ENCODE measurements at places on chromosomes 1 and 21. TPM values are rescaled to one million over a fixed set of nuclear protein-coding genes. Genes with fewer than 3 reads are reported as not detected.

DNA sequence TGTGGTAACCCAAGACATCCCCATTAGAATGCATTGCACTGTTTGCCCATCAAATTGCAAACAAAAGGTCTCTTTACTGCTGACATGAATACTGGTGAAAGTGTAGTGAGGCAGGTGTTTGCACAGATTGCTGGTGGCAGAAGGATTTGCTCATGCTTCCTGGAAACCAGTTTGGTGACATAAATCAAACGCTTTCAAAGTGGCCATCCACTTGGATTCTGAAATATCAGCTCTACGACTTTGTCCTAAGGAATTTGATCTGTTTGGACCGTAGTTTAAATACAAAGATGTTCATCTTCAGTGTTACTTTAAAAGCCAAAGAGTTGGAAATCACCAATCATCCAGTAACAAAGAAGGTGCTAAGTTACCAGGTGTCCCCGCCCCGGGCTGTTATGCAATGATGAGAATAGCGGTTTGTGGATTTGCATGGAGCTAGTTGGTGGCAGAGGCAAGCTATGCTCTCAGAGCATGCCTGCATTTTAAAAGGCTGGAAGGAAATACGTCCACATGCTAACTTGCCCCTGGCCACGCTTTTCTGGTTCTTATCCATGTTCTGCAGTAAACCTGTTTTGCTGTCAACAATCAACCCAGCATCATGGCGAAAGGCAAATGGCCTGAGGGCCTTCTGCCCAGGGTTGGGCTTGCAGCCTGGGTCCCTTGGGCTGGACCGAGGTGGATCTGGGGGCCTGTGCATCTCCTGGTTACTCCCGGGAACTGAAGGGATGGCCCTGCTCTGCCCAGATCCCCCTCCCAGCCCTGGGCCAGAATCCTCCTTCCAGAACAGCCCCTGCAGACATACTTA lies 49.2 kb downstream of the UMODL1 start:
- H3K4me3 ChIP-seq: peak overlapping the region; percentile 56
- peak; percentile 91 for DNase-seq
- H3K36me3 ChIP-seq: no peaks in the 10 kb centered on the region
- H3K27me3 ChIP-seq: no peaks in the 10 kb centered on the region
- H3K27ac ChIP-seq: peak overlapping the region; percentile 84

Gene TTC39A
- total RNA-seq: not detected

Gene AK5
- not detected for total RNA-seq

DNA sequence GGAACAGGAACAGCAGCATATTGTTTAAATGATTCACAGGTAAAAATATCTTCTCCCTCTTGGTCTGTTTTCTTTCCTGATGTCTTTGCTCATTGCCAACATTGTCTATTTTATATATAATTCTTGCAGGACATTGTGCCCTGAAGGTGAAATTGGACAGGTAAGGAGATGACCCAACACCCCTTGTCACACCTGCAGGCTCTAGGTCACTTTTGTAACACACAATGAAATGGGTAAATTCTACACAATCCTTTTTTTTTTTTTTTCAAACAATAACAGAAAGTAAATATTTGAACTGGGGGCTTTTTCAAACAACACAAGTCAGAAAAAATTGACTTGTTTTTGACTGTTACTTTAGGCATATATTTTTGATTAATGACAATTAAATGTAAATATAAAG lies 62.9 kb upstream of the ERG start:
- no peaks in the 10 kb centered on the region for H3K4me1 ChIP-seq
- no peak for DNase-seq
- H3K27ac ChIP-seq: no peak overlapping the region
- H3K4me3 ChIP-seq: no peak overlapping the region

GRCh38 chr1:236122176-236122575 lies 20.2 kb upstream of the GPR137B start:
- no peak for DNase-seq
- no peak overlapping the region for H3K4me3 ChIP-seq
- H3K27ac ChIP-seq: no peak overlapping the region
- peaks cover 7% of the 10 kb centered on the region for H3K4me1 ChIP-seq
- H3K27me3 ChIP-seq: 0 out of 2 replicates have a peak, but pooled peaks cover 4% of the 10 kb centered on the region

Gene PTPRC
- 367 TPM for total RNA-seq

DNA sequence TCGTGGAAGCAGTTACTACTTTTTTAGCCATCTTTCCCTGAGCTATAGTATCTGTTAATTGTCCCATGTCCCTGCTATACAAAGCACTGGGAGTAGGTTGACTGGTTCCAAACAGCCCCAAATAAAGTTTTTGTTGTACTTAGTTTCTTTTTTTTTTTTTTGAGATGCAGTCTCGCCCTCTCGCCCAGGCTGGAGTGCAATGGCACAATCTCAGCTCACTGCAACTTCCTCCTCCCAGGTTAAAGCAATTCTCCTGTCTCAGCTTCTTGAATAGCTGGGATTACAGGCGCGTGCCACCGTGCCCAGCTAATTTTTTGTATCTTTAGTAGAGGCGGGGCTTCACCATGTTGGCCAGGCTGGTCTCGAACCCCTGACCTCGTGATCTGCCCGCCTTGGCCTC lies 3.3 kb downstream of the NCSTN start:
- no peaks in the 10 kb centered on the region for H3K27me3 ChIP-seq
- H3K27ac ChIP-seq: peak overlapping the region; percentile 80
- DNase-seq: no peak
- H3K4me1 ChIP-seq: peaks cover 39% of the 10 kb centered on the region
- peaks cover 30% of the 10 kb centered on the region for H3K36me3 ChIP-seq

DNA sequence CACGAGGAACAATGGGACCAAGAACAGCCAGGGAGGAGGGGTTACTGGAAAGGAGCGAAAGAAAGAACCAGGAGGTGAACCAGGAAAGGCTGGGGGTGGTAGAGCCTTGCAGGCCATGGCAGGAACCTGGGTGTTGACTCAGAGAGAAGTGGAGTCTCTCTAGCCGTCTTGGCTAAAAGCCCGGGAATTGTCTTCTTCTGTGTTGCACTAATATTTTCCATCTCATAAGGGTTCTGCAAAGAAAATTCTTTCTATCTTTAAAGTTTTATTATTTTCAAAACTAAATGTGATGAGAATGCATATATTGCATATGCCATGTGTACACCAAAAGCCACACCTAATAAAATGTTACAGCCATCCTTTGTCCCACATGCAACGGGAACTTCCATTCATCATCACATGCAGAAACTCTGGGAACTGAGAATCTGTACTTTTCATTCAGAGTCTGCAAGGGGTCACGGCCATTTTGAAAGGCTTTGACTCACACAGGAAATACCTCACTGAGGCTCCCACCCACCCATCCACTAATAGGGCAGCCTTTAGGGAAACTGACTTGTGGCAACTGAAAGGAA lies 38.0 kb downstream of the ERG start:
- H3K4me1 ChIP-seq: no peaks in the 10 kb centered on the region
- no peak overlapping the region for H3K27ac ChIP-seq
- no peaks in the 10 kb centered on the region for H3K36me3 ChIP-seq
- H3K4me3 ChIP-seq: no peak overlapping the region
- H3K27me3 ChIP-seq: no peaks in the 10 kb centered on the region

- no peaks in the 10 kb centered on the region for H3K4me1 ChIP-seq
- H3K4me3 ChIP-seq: no peak overlapping the region
- H3K36me3 ChIP-seq: no peaks in the 10 kb centered on the region
- no peak for DNase-seq
- H3K27me3 ChIP-seq: no peaks in the 10 kb centered on the region
Measured at GRCh38 chr21:41778930-41779600, 12.2 kb upstream of the RIPK4 start.

DNA sequence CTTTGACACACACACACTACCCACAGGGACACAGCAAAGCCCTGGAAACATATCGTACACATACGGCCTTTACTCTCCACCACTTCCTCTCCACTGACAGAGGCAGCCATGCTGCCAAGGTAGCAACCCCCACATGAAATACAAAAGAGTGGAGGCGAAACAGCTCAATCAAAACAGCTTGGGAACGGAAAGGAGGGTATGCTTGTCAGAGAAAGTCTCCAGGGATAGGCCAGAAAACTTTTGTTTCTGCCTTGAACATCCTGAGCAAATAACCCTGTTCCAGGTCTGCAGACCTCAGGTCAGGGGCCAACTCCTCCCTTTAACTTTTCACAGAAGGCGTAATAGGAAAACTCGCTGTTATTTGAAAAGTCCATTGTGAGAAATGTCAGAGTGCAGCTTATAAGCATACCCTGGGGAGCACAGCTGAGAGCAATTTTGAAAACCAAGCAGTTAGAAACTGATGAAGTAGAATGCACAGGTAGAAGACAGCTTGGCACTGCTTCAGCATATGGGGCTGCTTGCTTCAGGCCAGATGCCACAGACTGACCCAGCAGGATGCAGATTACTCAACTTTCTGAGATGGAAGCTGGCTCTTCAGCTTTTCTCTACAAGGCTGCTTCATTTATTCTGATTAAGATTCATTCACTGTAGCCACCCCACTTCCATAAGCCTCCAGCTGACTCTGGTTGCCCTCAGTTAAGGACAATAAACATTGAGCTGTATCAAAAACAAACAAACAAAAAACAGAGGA lies 18.0 kb downstream of the KIAA0319L start:
- peaks cover 59% of the 10 kb centered on the region for H3K4me1 ChIP-seq
- H3K27me3 ChIP-seq: no peaks in the 10 kb centered on the region
- H3K4me3 ChIP-seq: peak overlapping the region; percentile 43
- H3K36me3 ChIP-seq: peaks cover 21% of the 10 kb centered on the region

DNA sequence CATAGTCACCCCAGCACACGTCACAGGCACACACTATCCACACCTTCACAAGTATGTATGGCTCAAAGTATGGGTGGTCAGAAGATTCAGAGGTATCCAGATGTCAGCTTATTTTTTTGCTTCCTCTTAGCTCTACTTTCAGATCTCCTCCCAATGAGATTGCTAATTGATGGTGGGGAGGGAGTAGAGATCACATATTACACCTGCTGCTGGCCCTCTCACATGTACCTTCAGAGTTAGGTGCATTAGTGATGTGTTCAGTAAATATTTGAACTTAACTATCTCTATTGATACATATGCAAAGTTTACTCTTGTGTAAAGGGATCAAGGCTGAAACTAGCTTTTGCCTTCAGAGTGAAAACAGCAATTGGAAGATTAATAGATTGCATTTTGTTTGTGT lies 262.6 kb downstream of the PCP4 start:
- H3K27me3 ChIP-seq: no peaks in the 10 kb centered on the region
- H3K36me3 ChIP-seq: no peaks in the 10 kb centered on the region
- H3K4me1 ChIP-seq: no peaks in the 10 kb centered on the region
- H3K27ac ChIP-seq: no peak overlapping the region

- H3K4me3 ChIP-seq: no peak overlapping the region
- peaks cover 8% of the 10 kb centered on the region for H3K4me1 ChIP-seq
- DNase-seq: no peak
- H3K36me3 ChIP-seq: no peaks in the 10 kb centered on the region
- H3K27me3 ChIP-seq: no peaks in the 10 kb centered on the region
- no peak overlapping the region for H3K27ac ChIP-seq
Measured at GRCh38 chr1:62314454-62315350, 4.5 kb downstream of the KANK4 start.

GRCh38 chr1:181645171-181645570 lies 161.9 kb downstream of the CACNA1E start:
- H3K4me1 ChIP-seq: no peaks in the 10 kb centered on the region
- H3K27me3 ChIP-seq: 0 out of 2 replicates have a peak, but pooled peaks cover 2% of the 10 kb centered on the region
- H3K36me3 ChIP-seq: no peaks in the 10 kb centered on the region
- no peak for DNase-seq

Gene ZNF683
- not detected for total RNA-seq

DNA sequence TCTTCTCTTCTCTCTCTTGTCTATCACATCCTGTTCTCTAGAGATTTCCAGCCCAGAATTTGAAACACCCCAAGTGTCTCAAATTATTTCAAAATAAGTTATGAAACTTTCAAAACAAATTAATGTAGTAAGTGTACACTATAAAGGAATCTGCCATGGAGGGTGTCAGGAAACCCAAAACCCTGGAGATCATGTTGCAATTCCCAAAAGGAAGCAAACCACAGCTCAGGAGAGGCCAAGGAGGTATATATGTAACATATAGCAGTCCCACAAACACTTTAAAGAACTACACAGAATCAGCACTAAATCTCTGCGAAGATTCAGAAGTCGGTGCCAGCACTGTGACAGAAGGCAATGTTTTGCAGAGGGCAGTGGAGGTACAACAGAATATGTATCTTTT lies 26.6 kb downstream of the PTPN14 start:
- no peak for DNase-seq
- H3K36me3 ChIP-seq: no peaks in the 10 kb centered on the region
- H3K4me1 ChIP-seq: peaks cover 13% of the 10 kb centered on the region

DNA sequence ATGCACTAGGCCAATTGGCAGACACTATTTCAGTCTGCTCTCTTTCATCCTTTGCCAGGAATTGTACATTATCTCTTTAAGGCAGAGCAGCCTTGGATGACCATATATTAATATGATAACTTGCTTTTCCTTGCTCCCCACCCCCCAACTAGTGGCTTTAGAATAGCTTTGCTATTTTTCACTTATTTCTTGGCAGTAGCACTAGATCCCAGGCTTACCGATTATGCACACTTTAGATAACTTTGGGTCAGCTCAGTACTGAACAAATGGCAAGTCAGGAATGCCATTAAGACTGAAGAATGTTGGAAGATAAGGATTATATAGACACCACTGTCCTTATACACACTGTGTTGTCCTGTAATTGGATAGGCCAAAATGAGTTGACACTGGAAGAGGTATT lies 146.4 kb downstream of the FGGY start:
- no peaks in the 10 kb centered on the region for H3K27me3 ChIP-seq
- no peaks in the 10 kb centered on the region for H3K4me1 ChIP-seq
- H3K27ac ChIP-seq: no peak overlapping the region
